Activated T-cell treated with anti-CD3 and anti-CD28 coated beads for 48 hours (primary cell): ENCODE measurements at places on chromosomes 7 and 10.

DNA sequence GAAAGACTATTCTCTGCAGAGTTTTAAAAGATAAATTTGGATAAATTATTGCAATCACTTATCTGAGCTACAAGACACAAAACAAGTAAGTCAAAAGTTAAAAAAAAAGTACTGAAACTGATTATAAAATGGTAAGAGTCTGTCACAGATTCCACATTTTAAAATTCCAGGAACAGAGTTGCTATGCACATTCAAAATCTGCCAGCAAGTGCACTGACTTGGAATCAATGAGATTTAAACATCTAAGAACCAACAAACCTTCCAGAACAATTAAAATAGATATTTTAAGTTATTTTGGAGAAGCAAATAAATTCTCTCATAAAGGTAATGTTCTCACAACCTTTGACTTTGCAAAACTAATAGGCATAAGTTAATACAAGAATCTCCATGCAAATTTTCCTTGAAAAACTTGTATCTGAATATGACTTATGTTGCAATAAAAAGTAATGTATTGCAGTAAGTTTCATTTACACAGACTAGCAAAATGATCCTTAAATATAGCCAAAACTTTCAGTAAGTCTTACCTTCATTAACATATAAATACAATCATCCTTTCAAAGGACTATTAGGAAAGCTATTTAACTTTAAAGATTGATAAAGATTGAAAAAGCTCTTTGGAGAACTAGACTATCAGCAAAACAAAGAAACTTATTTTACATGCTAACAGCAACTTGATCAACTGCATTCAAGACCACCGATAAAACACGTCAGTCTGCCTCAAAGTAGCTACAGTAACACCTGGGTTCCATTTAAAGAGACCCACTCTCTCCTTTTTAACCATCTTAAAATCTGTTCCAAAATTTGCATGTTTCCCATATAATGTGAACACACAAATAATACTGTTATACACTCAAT lies 4.4 kb downstream of the ETV1 start:
- no peak for DNase-seq

DNA sequence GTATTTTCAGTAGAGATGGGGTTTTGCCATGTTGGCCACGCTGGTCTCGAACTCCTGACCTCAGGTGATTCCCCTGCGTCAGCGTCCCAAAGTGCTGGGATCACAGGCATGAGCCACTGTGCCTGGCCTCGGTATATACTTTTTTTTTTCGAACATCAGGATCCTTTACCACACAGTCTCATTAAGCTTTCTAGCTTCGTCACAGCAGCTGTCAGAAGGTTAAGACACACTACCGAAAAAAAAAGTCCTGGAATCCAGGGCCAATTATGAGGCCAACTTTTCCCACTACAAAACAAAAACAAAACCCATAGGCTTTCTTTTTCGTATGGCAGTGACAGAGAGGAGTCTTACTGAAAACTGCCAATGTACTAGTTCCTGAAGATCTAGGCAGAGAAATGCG lies 30.7 kb downstream of the ZC3HC1 start:
- no peak for DNase-seq

GRCh38 chr7:107715531-107715930 lies 28.4 kb upstream of the CBLL1 start:
- no peak for DNase-seq

- DNase-seq = no peak
Measured at GRCh38 chr7:154929006-154929726, 73.8 kb downstream of the PAXIP1 start.

DNA sequence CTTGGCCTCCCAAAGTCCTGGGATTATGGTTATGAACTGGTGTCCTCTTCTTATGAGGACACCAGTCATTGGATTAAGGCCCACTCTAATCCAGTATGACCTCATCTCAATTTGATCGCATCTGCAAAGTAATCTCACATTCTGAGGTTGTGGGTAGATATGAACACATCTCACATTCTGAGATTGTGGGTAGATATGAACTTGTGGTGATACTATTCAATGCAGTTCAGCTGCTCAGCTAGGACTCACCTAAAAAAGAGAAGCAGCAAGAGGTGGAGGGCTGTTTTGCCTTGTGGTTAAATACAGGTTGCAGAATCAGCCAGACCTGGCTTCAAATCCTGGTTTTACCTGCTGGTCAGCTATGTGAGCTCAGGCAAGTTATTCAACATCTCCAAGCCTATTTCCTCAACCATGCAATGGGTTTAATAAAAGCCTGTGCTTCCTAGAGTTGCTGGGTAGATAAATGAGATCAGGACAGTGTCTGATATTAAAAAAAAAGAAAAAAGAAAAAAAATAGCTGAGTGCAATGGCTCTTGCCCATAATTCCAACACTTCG lies 8.5 kb upstream of the BAG3 start:
- no peak for DNase-seq

- no peak for DNase-seq
Measured at GRCh38 chr7:24881623-24882022, 98.4 kb downstream of the OSBPL3 start.

DNA sequence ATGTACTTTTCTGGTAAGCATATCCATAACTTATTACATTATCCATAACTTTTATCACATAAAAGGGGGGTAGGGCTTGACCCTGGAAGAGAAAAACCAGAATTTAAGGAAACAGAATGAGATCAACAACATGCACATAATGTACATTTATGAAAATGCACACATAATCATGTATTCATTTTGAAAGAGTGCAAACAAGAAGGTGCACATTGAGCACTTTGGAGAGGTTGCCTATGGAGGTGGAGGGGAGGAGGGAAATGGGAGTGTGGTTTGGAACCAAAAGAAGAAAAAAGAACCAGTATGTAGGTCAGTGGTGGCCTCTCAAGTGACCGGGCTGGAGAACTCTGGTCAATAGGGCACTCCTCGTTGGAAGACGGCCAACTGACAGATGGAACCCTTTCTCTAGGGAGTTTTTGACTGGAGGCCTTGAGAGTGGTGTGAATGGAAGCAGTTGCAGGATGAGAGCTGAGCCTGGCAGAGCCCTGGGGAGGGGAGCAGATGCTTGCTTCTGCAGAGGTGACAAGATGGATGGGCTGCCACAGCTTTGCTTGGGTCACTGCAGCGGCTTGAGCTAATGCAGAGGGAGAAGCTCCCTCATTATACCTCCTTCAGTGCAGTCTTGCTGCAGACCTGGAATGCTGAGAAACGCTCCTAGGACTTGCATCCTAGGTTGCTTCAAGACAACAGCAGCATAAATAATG lies 192.7 kb downstream of the SEC23IP start:
- no peak for DNase-seq

GRCh38 chr10:109919220-109919619 lies 4.1 kb downstream of the XPNPEP1 start:
- DNase-seq = no peak

- DNase-seq = no peak
Measured at GRCh38 chr10:132910186-132910880, 32.0 kb downstream of the CFAP46 start.

DNA sequence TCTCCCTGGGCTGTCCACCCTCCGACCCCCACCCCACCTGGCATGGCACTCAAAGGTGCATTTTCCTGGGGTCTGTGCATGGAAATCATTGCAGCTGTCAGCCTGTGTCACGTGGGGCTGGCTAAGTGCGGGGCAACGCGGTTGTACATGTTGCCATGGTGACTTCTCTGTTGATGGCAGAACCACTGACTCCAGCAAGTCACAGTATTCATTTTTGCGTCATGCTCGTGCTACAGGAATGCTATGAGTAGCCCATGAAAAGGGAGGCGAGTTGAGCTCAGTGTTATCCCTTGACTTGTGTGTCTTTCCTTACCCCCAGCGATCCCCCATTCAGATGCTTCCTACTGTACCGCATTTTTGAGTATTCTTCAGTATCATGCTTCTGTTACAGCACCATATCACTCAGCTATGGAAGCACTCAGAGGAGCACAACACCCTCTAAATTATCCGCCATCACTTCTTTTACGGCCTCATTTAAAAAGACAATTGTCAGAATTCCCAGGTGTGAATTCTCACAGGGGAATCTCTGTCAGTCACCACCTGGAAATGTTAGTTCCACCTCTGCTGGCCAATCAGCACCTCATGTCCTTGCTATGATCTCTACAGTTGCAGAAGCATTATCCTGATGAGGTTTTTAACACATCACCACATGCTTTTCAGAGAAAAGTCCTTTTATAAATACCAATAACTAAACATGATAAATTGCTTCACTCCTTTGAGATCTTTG lies 194.4 kb upstream of the C7orf33 start:
- DNase-seq = no peak

DNA sequence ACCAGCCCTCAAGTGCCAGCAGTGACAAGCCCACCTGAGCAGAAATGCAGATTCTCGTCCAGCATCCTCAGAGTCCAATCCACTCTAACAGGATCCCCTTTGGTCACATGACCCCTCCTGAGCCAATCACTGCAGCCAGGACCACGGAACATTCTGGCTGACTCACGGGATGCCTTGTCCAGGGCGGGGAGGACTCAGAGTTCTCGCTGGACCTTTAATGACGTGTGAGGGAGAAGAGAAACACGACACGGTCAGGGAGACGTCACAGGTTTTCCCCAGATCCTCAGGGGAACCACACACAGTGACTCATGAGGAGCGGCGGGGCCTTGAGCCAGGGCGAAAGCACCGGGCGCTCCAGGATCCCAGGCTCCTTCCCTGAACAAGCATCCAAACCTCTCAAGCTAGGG lies 155.7 kb downstream of the PTPRN2 start:
- DNase-seq = no peak

GRCh38 chr10:95601116-95601719 lies 40.0 kb upstream of the SORBS1 start:
- peak; percentile 34 for DNase-seq

GRCh38 chr7:132386201-132386681 lies 190.0 kb downstream of the PLXNA4 start:
- no peak for DNase-seq

- DNase-seq = no peak
Measured at GRCh38 chr10:775245-776075, 86.0 kb upstream of the DIP2C start.

DNA sequence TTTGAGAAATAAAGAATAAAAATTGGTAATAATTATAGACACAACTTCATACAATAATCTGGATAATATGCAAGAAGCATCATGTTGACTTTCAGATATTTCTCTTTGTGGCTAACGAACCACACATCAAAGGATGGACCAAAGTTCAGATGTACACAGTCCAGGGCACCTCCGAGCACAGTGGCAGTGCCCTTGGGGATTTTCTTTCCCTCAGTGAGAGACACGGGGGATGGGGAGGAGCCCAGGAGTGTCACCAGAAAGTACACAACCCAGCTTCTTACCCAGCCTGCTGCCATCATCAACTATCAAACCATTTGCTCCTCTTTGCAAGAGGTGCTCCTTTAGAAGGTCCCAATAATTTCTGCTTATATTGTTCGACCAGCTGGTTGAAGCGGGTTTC lies 33.2 kb downstream of the RBM28 start:
- no peak for DNase-seq

DNA sequence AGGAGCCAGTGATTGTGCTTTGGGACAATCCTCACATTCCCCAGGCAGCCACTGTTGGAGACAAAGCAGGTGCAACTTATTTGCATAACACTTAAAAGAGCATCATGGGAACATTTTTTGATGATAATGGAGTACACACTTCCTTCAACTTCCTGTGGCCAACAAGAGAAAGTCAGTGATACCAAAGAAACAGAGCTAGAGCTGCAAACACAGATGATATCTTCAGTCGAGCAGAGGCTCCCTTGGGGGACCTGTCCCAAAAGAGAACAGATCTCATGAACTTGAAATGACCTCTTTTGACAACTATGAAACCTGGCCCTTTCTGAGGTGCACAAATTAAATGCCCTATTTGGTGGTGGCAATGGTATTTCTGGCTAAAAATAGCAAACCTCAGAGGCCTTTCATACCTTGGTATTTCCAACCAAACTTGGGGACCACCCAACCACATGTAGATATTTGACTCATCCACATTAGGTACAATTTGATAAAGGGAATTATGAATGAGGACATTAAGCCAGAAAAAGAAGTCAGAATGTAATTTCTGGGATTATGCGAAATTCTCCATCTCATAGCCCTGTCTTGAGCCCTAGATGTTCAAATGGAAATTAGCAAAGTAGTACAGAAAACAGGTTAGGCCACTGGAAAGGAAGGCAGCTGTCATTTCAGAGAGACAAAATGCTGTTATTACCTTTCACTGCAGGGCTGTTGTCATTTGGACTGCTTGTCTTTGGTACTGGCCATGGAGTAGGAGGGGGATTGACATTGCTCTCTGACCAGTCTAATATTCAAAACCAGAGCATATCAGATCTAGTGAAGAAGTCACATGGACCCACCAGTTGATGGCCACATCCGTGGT lies 146.2 kb downstream of the ICA1 start:
- no peak for DNase-seq

DNA sequence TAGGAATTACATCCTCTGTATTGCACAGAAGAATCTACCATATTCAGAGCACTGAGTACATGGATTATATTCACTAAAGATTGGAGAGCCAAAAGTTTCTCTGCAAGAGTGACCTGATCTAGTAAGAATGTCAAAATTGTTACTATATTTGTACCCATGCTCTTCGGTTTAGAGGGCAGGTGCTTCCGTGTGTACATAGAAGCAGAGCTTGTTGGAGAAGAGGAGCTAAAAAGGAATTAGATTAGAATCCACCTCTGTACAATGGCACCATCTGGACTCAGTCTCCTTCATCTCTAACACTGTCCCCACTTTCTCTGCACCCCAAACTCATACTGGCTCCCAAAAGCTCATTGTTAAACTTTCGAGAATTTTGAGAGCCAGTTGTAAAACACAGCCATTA lies 8.3 kb downstream of the CALD1 start:
- no peak for DNase-seq

DNA sequence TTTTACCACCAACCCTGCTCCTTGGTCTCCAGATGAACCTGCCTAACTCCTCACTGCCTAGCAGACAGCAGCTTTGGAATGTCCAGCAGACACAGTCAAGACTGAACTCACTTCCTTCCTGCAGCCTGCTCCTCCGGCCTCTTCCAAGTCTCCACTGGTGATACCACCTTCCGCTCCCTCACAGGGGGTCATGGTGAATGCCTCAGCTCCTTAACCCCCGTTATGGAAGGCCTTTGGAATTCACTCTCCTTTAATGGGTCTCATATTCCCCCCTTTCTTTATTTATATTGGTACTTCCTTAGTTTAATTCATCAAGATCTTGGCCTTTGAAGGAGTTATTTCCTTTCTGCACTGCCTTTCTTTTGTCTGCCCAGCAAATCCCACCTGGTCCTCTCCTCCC lies 44.9 kb upstream of the ZNF32 start:
- DNase-seq = no peak

GRCh38 chr10:89582022-89582421 lies 46.6 kb upstream of the SLC16A12 start:
- no peak for DNase-seq

DNA sequence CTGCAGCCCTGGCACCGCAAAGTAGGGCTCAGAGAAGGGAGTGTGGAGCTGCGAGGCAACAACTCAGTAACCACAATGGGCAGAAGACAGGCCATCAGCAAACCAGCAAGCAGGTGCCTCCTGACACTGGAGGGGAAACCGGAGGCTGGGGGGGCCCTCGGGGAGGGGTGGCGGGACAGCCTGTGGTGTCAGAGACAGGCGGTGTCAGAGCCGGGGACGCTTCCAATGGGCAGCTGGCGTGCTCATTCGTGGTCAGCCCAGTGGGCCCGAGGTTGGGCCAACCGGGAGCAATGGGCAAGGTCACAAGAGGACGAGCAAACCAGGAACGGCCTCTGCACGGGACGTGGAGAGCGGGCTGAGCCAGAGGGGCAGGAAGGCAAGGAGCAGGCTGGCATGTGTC lies 158.1 kb downstream of the MAD1L1 start:
- no peak for DNase-seq

- DNase-seq = no peak
Measured at GRCh38 chr7:148987751-148988512, 40.4 kb downstream of the PDIA4 start.

GRCh38 chr10:76023007-76023406 lies 591.6 kb downstream of the LRMDA start:
- no peak for DNase-seq
